SK-N-MC (cell line): ENCODE measurements at places on chromosomes 12 and 14.

DNA sequence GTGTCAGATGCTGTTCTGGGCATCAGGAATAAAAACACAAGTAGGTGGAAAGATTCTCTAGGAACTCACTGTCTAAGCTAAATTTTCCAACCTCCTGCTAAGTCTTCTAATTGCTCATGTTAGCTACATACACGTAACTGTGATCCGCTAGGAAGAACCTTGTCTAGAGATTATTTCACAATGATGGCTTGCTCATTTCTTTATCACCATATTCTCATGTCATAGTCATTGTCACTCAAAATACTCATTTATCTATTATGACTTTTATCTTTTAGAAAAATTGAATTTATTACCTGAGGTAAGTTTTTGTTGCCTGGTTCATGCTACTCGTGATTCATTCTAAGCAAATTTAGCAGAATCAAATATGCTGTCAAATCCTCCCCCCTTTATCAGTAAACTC, 1402.4 kb upstream of the FLRT2 start:
- DNase-seq, result no peak

- no peak for DNase-seq
Measured at GRCh38 chr14:51500776-51501175, 150.9 kb upstream of the FRMD6 start.

DNA sequence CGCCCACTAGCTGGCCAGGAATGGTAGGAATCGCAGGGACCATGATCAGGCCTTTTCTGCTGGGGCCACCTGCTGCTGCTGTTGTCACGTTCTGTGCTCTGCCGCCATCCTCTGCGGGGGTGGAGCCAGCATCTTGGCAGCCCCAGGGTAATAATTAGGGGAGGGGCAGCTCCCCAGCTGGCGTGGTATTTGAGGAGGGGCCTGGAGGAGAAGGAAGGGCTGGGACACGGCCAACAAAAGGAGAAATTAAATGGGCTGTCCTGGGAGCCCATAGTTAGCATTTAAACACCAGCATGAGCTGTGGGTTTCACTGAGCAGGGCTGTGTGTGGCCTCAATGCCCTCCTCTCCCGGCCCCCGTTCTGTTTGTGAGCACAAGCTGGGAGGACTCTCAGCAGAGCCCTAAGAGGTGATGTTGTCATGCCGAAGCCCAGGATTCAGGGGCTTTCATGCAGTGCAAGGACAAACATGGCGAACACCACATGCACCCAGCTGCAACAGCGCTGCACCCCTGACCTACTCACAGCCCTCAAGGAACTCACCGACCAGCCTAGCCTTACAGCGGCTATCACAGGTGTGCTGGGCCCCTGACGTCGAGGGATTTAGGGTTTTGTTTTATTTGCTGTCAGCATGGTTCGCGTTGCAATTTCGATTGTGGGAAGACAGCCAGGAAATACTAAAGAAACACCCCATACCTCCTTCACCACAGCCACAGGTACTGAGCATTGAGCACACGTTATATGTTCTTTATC, 324.3 kb downstream of the CACNA1C start:
- no peak for DNase-seq

GRCh38 chr12:28057856-28058615, 85.5 kb upstream of the PTHLH start:
- no peak for DNase-seq

DNA sequence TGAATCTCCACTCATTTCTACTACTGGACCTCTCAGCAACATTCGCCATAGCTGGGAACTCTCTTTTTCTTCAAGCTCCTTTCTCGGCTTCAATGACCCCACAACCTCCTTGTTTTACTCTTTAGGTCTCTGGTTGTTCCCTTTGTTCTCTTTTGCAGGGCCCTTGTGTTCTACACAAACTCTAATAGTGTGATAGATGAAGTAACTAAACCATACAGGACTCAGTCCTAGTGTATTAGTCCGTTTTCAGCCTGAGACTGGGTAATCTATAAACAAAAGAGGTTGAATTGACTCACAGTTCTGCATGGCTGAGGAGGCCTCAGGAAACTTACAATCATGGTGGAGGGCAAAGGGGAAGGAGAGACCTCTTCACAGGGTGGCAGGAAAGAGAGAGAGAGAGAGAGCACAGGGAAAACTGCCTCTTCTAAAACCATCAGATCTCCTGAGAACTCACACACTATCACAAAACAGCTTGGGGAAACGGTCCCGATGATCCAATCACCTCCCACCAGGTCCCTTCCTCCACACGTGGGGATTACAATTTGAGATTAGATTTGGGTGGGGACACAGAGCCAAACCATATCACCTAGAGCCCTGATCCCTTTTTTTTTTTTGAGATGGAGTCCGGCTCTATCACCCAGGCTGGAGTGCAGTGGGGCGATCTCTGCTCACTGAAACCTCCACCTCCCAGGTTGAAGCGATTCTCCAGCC, 32.0 kb upstream of the WNK1 start:
- DNase-seq, result no peak

- DNase-seq, result no peak
Measured at GRCh38 chr12:15995801-15996200, 84.7 kb downstream of the DERA start.

DNA sequence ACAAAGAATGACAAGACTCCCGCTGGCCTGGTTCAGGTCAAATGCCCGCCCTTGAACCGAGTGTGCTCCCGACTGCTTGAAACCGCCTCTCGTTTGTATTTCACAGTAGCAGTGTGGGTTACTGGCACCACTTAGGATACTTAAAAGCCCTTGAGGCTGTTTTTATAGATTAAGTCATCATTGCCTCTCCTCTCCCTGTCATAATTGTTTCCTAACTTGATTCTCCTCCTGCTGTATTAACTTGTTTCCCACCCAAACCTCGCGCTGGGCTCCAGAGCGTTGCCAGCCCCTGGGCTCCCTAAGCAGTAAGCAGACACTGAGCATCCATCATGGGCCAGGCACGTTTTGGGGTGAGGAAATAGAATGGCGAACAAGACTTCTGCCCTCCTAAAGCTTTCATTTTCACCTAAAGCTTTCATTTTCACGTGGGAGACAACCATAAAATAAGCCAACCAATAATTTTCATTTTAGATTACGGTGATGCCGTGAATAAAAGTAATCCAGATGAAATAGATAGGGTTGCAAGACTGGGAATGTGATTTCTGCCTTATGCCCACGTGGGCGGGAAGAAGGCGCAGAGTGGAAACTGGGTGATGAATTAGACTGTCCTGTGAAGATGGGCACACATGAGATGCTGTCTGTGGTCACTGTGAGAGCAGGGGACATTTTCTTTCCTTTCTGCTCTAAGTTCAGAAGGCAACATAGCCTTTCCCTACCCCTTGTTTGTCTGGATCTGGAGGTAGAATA, 97.5 kb downstream of the PPP2R5C start:
- DNase-seq, result no peak

GRCh38 chr12:9870286-9870866, 1.2 kb upstream of the CLEC2B start:
- no peak for DNase-seq

DNA sequence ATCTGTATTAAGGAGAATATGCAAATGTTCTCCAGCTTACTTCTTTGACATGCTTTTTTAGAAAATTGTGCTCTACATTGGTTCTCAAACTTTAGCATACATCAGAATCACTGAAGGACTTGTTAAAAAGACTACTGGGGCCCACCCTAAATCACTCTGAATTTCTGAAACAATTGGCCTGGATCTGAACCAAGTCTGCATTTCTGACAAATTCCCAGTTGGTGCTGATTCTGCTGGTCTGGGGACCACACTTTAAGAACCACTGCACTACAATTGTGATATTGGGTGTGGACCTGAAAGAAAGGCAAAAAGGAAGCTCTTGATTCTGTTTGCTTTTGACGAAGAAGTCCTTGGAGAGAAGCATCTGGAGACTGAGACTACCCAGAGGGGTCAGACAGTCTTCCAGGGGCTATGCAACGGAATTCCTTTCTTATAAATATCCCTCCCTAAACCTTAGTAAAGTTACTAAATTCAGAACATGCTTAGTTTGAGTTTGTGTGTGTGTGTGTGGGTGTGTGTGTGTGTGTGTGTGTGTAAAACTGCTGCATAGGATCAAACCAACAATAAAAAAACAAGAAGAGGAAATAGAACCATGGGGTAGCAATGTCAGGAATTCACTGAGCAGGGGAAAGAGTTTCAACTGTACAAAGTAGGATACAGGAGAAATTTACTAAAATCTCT, 36.8 kb downstream of the EAPP start:
- no peak for DNase-seq

- DNase-seq, result no peak
Measured at GRCh38 chr14:24695265-24696241, 61.6 kb upstream of the GZMB start.

- DNase-seq, result no peak
Measured at GRCh38 chr12:68106660-68107059, 52.9 kb downstream of the IFNG start.

- no peak for DNase-seq
Measured at GRCh38 chr12:106767954-106768822, 6.3 kb upstream of the RIC8B start.
